Umbilical cord (tissue), 2 donors: ENCODE measurements at places on chromosomes 3 and 15. TPM values are rescaled to one million over a fixed set of nuclear protein-coding genes. Genes with fewer than 3 reads are reported as not detected.

The CGNL1 gene
- total RNA-seq = 22.4 TPM

The TMCO5A gene
- 5.3 TPM for total RNA-seq

- DNase-seq = peak; percentile 15
These were observed 90.9 kb upstream of the NEO1 start for GRCh38 chr15:72961346-72961745.

DNA sequence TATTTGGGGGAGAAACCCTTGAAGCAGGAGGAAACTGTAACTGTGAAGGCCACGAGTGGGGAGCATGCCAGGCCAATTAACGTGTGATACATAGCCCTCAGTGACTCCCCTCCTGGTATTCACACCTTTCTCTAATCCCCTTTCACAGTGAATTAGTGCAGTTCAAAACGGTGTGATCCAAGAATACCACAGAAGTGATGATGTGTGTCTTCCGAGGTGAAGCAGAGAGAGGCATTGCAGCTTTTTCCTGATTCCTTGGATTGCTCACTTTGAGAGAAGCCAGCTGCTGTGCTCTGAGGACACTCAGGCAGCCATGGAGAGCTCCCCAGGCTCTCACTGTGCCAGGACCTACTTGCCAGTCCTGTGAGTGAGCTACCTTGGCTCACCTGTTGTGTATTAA is 17.3 kb downstream of the NIPA2 start:
- DNase-seq = no peak

DNA sequence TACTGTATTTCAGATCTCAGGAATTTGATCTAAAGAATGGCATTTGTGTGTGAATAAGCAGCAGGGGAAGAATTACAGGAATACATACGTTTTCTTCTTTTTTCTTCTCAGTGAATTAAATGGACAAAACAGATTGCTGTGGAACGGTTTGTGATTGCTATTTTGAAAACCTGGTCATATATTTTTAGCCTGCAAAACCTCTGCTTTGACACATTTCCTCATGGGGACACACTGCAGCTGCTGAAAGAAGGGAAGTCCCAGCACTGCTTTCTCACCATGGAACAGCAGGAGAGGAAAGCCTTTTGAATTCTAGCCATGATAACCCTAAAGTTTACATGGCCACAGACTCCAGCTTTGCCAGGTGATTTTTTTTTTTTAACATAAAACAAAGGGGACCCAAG is 315.0 kb downstream of the OXSM start:
- DNase-seq = peak; percentile 38

GRCh38 chr3:25558121-25558520 is 106.6 kb downstream of the TOP2B start:
- no peak for DNase-seq

DNA sequence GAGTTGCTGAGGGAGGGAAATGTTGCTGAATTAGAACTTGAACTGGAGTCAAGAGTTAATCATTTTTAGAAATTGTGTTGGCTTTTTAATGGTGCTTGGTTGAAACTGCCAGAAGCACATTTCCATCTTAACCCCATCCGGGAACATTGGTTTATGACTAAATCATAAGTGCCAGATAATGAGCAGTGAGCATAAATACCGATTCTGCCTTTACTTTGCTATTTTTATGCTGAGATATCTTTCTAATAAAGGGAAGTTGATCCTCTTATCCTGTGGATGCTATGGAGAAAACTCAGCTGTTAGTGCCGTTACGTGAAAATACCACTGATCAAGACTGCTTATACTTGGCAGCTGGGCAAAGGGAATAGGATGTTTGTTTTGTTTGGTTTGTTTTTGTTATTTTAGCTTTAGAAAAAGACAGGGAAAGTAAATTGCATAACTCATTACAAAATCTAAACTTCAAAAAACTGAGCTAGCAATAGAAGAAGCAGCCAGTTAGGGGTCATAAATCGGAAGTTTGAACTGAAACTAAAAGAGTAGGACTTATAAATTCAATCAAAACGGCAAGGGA is 813.1 kb downstream of the NAALADL2 start:
- DNase-seq = peak; percentile 60

The CCDC39 gene
- total RNA-seq = not detected

The GJD2 gene
- 5.1 TPM for total RNA-seq

GRCh38 chr15:70035719-70036077 is 62.0 kb downstream of the TLE3 start:
- no peak for DNase-seq

DNA sequence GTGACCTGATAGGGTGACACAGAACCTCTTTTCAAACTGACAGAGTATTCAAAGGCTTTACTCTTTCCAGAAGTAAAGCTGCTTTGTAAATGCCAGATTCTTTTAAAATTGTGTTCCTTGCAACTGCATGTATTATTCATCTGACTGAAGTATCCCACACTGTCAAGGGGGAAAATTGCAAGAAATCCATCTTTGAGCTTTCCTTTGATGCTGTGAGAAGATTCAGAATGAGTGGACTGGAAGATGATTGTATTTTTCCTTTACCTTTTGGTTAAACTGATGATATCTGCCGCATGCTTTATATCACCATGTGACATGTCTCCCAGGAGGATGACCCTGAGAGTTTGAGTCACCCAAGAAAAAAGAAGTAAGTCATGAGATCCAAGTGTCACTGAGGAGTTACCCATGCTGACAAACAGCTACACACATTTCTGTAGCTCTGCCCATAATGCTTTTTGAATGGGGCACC is 250.8 kb upstream of the CBLB start:
- DNase-seq = peak; percentile 80

The AMIGO3 gene
- 2.4 TPM for total RNA-seq

GRCh38 chr15:29616512-29616911 is 205.8 kb downstream of the TJP1 start:
- no peak for DNase-seq

GRCh38 chr3:195856410-195857084 is 44.8 kb upstream of the MUC4 start:
- no peak for DNase-seq

- no peak for DNase-seq
These were observed 252.5 kb downstream of the ISL2 start for GRCh38 chr15:76588811-76589747.

DNA sequence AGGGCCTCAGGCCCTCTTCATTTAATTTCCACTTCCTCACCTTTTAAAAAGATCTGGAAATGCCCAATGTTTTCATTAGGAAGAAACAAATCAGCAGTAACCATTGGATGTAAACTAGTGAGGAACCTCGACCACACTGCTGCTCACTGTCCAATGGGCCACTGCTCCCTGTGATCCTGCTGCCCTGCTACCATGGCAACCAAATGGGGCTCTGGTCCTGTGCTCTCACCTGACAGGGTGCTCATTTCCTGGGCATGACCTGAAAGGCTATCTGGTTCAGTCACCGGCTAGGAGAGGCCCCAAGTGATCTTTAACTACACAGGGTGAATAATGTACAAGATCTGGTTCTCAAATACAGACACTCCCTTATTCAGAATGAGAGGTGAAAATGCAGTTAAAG is 54.6 kb downstream of the ARHGEF3 start:
- DNase-seq = no peak

DNA sequence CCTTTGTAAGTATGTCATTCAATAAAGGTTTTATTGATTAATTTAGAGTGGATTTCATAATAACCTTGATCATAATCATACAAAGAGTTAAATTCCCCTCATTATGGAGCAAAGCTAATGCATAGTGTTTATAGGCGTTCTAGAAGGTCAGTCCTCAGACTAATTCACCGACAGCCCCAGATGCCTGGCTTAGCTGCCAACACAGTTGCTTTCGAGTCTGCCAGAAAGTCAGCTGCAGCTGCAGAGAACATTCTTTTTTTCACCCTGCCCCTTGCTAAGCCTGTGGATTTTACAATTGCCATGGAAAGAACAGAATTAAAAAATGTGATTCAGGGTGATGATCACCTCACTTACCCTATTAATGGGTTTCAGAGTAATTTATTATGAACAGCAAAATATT is 21.2 kb downstream of the CADM2 start:
- DNase-seq = peak; percentile 46

DNA sequence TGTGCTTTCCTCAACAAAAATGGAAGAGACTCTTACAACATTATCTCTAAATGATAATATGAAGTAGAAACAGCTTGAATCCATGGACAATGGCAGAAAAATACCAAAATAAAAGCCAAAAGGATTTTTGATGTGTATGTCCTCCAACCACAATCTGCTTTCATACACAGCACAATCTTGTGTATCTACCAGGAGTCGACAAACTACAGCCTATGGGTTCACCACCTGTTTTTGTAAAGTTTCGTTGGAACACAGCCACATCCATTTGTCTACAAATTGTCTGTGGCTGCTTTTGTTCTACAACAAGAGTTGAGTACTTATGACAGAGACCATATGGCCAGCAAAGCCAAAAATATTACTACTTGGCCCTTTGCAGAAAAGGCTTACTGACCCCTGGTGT is 88.7 kb upstream of the UBE2E2 start:
- no peak for DNase-seq

GRCh38 chr15:76711351-76711827 is 193.8 kb downstream of the SCAPER start:
- DNase-seq = no peak

The CAV3 gene
- not detected for total RNA-seq

The GNAT1 gene
- total RNA-seq = not detected

- DNase-seq = peak; percentile 25
These were observed 1.9 kb downstream of the TBL1XR1 start for GRCh38 chr3:177195242-177195991.

DNA sequence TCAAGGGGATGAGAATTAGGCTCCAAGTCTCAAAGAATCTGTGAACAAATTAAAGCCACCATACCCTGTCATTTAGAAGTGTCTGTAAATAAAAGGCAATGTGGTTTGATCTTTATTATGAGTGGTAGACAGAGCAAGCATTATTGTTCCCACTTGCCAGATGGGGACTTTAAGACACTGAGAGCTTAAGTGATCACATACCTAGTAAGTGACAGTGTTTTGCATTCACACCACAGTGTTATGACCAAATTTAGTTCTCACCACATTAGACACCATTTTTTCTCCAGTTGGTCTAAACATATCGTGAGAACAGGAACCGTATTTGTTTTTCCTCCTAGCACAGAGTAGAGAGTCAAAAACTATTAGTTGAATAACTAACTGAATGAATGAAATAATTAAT is 13.2 kb upstream of the ZBED2 start:
- no peak for DNase-seq

- DNase-seq = no peak
These were observed 17.2 kb downstream of the TSEN2 start for GRCh38 chr3:12501360-12502020.

The CELF6 gene
- total RNA-seq = 1.9 TPM

- no peak for DNase-seq
These were observed 16.5 kb downstream of the TBC1D23 start for GRCh38 chr3:100277255-100277800.

GRCh38 chr15:95292785-95293450 is 1037.6 kb upstream of the NR2F2 start:
- no peak for DNase-seq

The EPB42 gene
- total RNA-seq = 7.0 TPM

DNA sequence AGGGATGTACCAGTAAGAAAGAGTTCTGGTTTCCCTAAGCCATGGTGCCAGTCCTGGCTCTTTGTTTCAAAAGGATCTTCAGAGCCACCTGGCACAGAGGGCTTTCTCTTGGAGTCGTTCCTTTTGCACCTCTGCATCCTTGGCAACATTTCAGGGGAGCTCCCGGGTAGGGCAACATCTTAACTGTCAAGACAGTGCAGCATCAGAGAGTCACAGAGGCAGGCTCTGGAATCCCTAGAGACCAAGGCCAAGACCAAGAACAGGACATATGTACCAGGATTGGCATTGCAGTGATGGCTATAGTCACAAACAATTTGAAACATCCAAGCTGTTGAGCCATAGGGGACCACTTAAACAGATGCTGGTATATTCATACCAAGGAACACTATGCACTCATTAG is 129.4 kb upstream of the ADPGK start:
- no peak for DNase-seq

GRCh38 chr15:29039466-29040369 is 153.9 kb downstream of the APBA2 start:
- DNase-seq = peak; percentile 25

- peak; percentile 60 for DNase-seq
These were observed 170.7 kb downstream of the OCA2 start for GRCh38 chr15:27928386-27928785.

- no peak for DNase-seq
These were observed 72.5 kb upstream of the TSC22D2 start for GRCh38 chr3:150335631-150336030.

The GOLGA8F gene
- total RNA-seq = not detected

GRCh38 chr3:183583331-183584245 is 28.1 kb upstream of the KLHL6 start:
- no peak for DNase-seq

DNA sequence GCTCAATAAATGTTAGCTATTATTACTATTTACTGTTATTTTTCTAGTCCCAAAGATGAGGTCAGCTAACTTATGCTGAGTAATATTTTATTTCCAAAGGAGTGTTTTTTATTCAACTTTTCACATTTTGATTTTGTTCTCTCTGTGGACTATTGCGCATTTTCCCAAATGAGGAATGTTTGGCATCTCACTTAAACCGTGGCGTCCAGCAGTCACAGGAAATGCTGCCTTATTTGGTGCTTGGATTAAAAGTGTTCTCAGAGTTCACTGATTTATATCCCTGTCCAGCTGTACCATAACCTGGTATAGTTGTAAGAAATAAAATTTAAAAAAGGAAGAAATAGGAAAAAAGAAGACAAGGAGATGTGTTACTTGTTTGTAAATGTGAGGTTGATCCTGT is 166.8 kb downstream of the THSD4 start:
- peak; percentile 54 for DNase-seq

- DNase-seq = no peak
These were observed 535 bp downstream of the C2CD4B start for GRCh38 chr15:62164396-62165103.

The WNT7A gene
- 1.4 TPM for total RNA-seq

The TJP1 gene
- total RNA-seq = 63.1 TPM

GRCh38 chr3:32994045-32994444 is 42.6 kb downstream of the CCR4 start:
- DNase-seq = no peak

DNA sequence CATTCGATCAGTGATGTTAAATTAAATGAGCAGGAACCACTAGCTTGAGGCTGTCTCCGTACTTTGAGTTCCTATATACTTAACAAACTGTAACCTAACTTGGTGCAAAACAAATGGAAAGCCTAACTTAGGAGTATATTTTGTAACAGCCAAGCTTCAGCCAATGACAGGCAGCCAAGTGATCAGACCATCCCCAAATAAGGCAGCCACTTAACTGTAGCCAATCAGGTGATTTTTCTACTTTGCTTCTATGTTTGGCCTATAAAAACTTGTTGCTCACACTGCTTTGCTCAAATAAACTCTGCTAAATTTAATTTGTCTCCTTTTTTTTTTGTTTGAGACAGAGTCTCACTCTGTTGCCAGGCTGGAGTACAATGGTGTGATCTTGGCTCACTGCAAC is 19.3 kb upstream of the ZNF770 start:
- no peak for DNase-seq

The SCAMP5 gene
- total RNA-seq = 1.2 TPM

- DNase-seq = peak; percentile 42
These were observed 20.5 kb upstream of the LYZL4 start for GRCh38 chr3:42430781-42431532.

The IL17RD gene
- total RNA-seq = 5.8 TPM
